ENCODE measurements at places on chromosomes 4 and X. TPM values are rescaled to one million over a fixed set of nuclear protein-coding genes. Genes with fewer than 3 reads are reported as not detected.

The PIR gene
- polyA plus RNA-seq = 5.3 TPM

The TCEAL6 gene
- 36.9 TPM for polyA plus RNA-seq

The EMCN gene
- polyA plus RNA-seq = 14.8 TPM

The ESX1 gene
- polyA plus RNA-seq = 0.29 TPM

The CNKSR2 gene
- polyA plus RNA-seq = 15.9 TPM

The ENPEP gene
- 2.8 TPM for polyA plus RNA-seq

The SLC16A2 gene
- 53.3 TPM for polyA plus RNA-seq

The SYP gene
- polyA plus RNA-seq = 344 TPM

The IGFBP7 gene
- polyA plus RNA-seq = 123 TPM

DNA sequence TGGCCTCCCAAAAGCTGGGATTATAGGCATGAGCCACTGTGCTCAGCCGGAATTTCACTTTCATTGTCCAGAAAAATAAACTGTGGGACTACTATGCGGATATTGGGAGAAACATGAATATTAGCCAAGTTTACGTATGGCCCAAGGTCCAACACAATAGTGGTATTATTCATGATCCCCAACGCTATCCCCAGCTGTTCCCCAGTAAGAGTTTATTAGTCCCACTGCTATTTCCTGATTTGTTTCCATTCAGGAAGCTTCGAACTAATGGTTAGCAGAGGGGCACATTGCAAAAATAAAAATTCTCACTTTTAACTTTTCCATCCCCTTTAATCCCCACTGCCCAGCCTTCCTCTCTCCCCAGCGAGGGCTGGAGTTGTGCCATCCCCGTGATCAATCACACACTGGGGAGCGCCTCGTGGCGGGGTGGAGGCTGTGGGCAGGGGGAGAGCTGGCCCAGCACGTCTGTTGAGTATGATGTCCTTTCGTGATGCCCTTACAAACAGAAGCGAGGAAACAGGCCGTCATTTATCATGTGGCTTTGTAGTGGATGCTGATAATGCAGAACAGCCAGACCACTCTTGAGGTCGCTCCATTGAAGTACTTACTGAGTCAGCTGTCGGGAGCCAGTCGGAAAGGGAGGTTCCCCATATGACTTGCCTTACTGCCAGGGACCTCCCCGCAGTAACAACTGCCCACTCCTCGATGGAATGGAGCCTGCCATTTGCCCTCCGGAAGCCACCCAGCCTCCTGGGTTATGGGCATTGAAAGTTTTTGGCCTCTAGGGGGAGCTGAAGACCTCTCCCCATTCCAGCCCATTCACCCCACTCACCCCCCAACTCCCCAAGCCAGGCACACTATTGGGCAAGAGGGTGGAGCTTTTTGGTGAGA, 117.0 kb downstream of the KDR start:
- no peak for DNase-seq

GRCh38 chr4:68209003-68209402, 36.5 kb downstream of the TMPRSS11B start:
- DNase-seq = no peak

GRCh38 chr4:118740869-118741268, 55.7 kb downstream of the METTL14 start:
- no peak for DNase-seq

GRCh38 chrX:47143894-47144625, 442 bp downstream of the NDUFB11 start:
- peak; percentile 74 for DNase-seq

DNA sequence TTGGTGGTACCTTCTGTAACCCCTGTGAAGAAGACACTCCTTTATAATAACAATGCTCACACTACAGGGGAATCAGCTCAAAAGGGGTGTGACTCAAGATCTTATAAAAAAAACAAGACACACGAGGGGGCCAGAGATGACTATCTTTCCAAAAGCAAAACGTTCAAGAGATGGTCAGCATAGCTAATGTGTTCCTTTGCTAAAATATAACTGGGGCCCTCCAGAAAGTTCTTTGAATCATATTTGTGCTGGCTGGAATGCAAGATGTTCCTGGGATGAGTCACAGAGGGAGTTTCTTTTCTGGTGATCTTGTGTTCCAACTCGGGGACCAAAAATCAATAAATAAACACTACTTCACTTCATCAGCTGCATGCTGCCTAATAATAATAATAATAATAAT, 46.5 kb downstream of the RAI2 start:
- no peak for DNase-seq

GRCh38 chr4:182221987-182222386, 21.2 kb upstream of the TENM3 start:
- DNase-seq = no peak

DNA sequence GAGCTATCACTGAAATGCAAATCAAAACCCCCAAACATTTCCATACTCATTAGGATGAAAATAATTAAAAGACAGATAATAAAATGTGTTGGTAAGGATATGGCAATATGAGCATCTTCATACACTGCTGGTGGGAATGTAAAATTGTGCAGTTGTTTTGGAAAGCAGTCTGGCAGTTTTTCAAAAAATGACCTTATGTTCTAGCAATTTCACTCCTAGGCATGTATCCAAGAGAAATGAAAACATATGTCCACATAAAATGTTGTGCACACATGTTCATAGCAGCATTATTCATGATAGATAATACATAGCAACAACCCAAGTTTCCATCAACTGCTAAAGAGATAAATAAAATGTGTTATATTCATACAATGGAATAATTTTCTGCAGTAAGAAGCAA, 14.8 kb upstream of the GPRASP2 start:
- DNase-seq = no peak

- DNase-seq = no peak
Measured at GRCh38 chr4:151403656-151404055, 5.3 kb upstream of the FHIP1A start.

DNA sequence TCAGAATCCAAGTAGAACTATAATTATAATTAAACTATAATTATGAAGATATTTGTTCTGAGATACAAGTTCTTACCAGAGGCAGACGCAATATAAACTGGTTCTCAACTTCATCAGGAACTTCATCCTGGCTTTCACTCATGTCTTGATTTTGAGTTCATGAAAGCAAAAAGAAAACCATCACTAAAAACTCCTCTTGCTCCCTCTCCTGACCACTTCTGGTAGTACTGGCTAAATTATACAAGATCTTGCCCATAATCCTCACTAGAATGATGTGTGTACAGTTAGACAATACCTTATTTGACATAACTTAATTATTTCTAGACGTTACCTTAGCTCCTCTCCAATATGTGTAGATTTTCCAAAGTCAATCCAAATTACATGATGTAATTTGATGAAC, 3.7 kb downstream of the TAF7L start:
- peak; percentile 23 for DNase-seq

- DNase-seq = no peak
Measured at GRCh38 chr4:94256144-94256783, 48.6 kb downstream of the SMARCAD1 start.

- no peak for DNase-seq
Measured at GRCh38 chrX:42754115-42754514, 23.8 kb downstream of the PPP1R2C start.

GRCh38 chr4:81166458-81167160, 48.4 kb downstream of the PRKG2 start:
- DNase-seq = peak; percentile 93

GRCh38 chr4:182975806-182976205, 58.6 kb upstream of the DCTD start:
- no peak for DNase-seq

- DNase-seq = no peak
Measured at GRCh38 chrX:133947996-133948395, 37.4 kb downstream of the GPC3 start.

DNA sequence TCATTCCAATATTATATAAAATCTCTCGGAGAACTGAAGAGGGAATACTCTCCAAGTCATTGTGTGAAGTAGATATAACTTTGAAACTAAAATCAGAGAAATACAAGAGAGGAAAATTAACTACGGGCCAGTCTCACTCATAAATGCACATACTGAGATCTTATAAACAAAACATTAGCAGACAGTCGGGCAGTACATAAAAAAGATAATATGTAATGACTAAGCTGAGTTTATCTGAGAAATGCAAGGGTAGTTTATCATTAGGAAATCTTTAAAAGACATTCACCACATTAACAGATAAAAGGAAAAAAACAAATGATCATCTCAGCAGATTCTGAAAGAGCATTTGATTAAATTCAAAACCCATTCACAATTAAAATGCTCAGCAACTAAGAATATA, 116.7 kb downstream of the NYX start:
- DNase-seq = no peak

DNA sequence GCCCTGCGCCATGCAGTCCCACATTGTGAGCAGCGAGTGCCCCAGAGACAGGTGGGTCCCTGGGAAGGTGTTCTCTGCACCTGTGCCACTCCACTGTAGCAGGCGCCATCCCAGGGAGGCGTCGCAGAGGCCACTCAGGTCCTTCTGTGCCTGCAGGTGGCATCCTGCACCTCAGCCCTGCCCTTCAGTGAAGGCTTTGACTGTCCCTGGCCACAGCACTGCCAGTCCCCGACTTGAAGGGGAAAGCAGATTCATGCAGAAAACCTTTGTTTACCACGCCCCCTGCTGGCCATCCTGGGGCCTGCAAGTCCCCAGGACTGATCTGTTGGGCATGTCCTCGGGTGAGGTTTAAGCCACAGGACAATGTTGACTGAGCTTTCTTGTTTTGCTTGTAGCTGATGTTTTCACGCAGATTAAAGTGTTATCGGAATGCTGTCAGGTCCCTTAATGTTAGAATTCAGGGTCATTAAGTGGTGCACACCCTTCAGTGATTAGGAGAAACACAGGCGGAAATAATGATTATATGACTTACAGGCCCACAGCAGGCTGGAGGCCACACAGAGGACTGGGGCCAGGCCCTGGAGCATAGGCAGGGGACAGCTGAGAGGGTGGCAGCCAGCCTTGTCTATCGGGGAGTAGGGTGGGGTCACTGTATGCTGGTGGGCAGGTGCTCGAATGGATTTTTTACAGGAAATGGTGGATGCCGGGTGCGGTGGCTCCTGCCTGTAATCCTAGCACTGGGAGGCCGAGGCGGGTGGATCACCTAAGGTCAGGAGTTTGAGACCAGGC, 5.0 kb downstream of the TACC3 start:
- peak; percentile 97 for DNase-seq

DNA sequence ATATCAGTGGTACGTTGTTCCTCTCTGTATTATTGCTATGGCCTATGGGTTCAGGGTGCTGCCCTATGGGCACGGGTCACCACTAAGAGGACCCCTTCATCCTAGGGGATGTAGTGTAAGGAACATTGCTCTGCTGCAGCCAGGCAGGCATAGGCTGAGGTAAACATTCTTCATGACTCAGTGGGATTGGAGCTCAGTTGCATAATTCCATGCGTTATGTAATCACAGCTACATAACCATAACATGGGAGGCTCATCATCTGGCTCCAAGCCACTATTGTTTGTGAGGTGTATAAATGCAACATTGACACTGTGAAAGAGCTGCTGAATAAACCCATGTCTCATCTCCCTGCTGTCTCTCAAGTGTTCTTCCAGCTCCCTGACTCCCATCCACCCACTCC, 375.2 kb downstream of the MAGEE1 start:
- no peak for DNase-seq

GRCh38 chr4:52001616-52002015, 18.5 kb downstream of the LRRC66 start:
- DNase-seq = no peak

GRCh38 chrX:38636949-38637819, 75.8 kb downstream of the TSPAN7 start:
- peak; percentile 79 for DNase-seq

- no peak for DNase-seq
Measured at GRCh38 chr4:66451741-66452140, 781.5 kb upstream of the EPHA5 start.

DNA sequence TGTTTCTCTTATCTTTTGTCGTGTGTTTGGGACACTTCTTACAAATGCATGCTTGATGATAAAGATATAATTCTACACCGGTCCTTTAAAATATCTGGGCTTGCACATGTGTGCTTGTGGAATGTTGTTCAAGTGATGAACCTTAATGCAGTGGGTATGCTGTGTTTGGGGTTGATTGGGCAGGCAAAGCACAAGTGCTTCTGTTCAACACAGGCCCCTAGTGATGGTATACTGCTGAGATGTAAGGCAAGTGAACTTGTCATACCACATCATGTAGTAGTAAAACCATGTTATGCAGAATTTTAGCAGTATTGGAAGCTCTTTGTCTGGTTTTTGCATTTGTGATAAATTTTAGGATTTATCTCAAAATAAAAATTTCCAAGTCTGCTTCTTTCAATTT, 23.9 kb downstream of the TBC1D19 start:
- DNase-seq = no peak

- peak; percentile 35 for DNase-seq
Measured at GRCh38 chr4:69617083-69617694, 22.3 kb downstream of the UGT2A2 start.

- DNase-seq = no peak
Measured at GRCh38 chr4:95318483-95318882, 230.3 kb downstream of the UNC5C start.

GRCh38 chrX:124113621-124114600, 152.4 kb downstream of the STAG2 start:
- DNase-seq = no peak

GRCh38 chr4:16754104-16754503, 144.3 kb downstream of the LDB2 start:
- DNase-seq = no peak

DNA sequence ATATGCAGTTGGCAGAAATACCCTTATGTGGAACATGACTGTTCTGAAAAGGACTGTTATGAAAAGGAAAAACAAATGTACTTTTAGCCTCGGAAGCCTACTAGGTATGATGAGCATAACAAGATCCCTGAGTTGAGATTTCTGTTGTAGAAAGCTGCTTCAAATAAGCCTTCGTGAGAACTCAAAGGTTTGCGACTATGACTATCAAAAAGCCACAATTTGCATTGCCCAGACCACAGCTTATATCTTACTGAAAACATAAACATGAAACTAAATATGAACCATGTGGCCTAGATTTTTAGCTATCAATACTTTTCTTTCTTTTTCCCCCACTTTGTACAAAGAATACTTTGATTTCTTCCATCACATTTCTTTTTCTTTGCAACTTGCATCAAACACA, 398.2 kb upstream of the LCORL start:
- DNase-seq = no peak

DNA sequence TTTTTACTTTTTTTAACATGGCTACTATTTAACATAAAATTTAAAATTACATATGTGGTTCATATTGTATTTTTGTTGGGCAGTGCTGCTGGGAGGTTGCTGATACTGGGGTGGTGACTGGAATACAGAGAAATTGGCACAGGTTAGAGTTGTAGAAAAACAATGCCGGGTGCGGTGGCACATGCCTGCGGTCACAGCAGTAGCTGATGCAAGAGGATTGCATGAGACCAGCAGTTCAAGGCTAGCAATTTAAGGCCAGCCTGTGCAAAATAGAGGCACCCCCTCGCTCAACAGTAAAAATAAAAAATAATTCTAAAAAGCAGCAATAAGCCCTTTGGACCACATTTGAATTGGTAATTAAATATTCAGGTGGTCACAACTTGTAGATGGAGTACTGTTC, 11.8 kb upstream of the CPE start:
- DNase-seq = no peak
